ENCODE measurements at places on chromosomes 3 and 15.

DNA sequence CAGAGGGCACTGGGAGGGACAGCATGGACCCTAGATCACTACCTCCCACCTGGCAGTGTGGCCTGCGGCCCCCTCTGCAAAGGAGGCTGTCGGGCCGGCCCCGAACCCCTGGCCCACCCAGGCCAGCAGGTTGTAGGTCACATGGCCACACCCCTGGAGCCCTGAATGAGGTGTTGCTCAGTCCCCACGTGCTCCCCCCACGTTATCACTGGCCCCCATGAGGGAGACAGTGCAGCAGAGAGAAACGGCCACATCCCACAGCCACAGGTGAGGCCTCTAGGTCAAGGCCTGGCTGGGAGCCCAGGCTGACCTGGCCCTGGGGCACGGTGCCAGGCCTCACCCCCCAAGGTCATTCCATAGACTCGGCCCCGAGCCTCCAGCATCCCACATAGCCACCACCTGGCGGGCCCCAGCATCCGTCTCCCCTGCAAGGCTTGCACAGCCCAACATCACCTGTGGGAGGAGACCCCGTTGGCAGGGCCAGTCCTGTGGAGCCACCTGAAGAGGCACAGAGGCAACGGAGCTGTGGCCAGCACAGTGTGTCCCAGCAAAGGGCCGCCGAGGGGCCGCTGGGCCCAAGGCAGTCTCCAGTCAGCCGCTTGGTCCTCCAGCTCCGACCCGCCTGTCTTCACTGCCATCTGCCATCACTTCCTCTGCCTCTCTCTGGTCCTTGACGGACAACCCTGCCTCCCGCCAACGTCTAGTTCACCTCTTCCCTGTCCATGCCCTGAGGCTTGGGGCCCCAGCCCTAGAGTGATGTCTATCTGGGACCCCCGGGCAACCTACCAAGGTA is 53.1 kb downstream of the DNAJB8 start:
- DNase-seq, result no peak

- DNase-seq, result no peak
Observed at GRCh38 chr15:77437264-77437663, 16.6 kb downstream of the HMG20A start.

GRCh38 chr15:25932696-25933095 is 69.6 kb upstream of the ATP10A start:
- DNase-seq, result no peak

GRCh38 chr3:112785321-112786001 is 61.2 kb downstream of the CD200R1L start:
- DNase-seq, result no peak

DNA sequence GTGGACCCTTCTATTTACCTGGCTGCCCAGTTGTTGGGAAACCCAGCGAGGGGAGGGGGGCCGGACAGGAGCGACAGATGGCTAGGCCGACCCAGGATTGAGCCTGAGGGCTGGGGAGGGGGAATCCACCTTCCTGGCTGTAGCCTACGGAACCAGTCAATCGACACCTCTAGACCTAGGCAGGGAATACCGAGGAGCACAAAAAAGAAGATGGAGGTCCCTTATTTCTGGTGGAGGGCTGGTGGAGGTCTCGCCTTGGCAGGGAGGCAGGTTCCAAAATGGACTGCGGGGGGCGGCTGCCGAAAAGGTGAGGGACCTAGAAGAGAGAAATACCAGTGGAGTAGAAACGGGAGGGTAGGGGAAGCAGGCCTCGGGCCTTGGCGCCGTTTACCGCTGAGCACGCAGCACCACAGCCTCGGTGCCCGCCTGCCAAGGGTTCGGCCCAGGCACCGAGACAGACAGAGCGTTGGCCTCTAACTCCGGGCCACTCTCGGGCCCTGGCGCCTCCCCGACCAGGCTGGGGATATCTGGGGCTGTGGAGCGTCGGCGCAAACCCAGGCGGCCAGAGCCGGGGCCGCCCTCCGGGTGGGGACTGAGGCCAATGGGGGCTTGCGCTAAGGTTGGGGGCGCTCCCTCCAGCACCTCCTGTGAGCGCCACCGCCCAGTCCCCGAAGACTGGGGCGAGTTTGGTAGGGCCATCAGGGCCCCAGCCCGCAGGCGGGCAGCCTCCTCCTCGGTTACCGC is 1.6 kb downstream of the ANKRD63 start:
- DNase-seq, result no peak

DNA sequence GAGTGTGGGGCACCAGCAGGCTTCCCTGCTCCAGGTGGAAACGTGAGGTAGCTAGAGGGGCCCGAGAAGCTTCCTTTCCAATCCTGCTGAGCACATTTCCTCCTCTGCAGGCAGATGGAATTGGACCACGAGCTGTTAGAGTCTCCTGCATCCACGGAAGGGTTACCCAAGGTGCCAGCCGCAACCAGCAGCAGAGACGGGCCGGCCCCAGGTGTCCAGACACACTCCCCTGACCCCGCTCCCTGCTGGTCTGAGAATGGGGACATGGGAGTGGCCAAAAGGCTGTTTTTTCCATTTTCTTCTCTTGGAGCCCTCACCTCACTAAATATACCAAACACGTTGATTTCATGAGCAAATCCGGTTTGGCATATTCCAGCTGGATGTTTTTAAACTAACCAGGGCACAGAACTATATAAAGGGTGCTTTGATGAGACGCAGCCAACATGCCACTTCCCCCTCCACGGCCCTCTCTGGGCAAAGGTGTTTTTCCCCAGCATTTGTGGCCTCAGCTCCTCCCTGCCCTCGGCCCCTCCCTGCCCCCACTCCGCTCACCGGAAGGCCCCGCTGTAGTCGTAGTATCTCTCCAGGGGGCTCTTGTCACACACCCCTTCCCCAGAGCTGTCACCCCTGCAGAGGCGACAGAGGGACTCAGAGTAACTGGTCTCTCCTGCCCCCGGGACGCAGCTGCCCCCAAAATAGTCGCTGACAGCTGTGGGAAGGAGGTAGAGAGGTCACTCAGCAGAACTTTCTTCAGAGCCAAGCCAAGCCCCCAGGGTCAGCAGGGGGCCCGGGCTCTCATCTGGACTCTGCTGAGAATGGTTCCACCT is 7.0 kb downstream of the MELTF start:
- no peak for DNase-seq

GRCh38 chr3:86654806-86655460 is 336.0 kb downstream of the VGLL3 start:
- no peak for DNase-seq

GRCh38 chr3:68912376-68912775 is 20.0 kb downstream of the TAFA4 start:
- no peak for DNase-seq

DNA sequence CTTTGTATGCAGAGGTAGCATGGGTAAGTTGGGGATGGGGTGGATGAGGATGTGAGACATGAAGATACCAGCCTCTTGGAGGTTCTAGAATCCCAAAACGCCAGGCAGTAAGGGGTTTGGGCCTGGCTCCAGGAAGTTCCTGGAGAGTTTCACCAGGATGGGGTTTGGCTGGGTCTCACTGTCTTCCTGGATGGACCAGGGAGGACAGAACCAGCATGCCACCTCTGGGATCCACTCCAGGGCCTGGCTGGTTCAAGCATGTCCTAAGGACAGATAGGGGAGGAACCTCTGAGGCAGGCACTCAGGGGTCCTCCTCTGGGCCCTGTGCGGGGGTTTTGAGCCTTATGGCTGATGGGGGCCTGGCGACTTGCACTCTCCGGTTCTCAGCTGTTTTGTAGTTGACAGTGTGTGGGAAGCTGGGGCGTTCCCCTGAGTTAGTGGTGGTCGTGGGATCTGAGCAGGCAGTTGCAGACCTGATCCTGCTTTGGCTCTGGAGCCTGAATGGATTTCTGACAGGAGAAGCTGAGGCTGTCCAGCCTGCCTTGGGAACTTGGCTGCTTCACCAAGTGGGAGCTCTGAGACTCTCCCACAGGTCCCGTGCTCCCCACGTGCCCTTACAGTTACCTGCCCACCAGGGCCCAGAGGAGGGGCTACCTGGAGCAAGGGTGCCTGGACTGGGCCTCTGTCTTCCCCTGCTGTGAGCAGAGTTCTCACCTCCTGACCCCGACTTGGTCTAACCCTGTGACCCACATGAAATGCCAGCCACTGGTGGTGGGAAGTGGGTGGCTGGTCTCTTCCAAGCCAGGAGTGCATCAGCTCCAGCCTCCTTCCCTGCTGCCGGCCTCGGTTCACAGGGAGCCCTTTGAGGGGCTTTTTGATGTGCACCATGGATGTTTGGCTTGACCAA is 128.4 kb downstream of the EEFSEC start:
- DNase-seq, result no peak

DNA sequence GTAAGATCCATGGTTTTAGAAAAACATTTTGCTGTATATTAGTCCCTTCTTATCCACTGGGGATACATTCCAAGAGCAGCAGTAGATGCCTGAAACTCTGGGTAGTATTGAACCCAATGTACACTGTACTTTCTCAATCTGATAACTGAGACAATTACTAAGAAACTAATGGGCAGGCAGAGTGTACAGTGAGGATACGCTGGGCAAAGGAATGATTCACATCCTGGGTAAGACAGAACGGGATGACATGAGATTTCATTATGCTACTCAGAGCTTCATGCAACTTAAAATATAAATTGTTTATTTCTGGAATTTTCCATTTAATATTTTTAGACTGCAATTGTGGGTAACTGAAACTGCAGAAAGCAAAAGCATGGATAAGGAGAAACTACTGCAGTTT is 46.2 kb upstream of the TEX55 start:
- DNase-seq, result no peak

GRCh38 chr15:76153241-76154197 is 93.7 kb downstream of the TMEM266 start:
- no peak for DNase-seq

GRCh38 chr15:74608786-74609185 is 6.8 kb upstream of the CLK3 start:
- DNase-seq, result no peak

DNA sequence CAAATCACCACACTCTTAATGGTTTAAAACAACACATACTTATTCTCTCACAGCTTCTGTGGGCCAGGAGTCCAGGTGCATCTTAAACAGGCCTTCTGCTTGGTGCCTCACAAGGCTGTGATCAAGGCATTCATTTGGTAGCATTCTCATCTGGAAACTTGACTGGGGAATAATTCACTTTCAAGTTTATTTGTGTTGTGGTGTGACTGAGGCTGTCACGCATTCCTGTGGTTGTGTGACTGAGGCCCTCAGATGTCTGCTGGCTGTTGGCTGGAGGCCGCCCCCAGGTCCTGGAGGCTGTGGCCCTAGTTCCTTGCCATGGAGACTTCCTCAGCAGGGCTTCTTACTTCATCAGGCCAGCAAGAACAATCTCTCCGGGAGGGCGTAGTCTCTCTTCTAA is 16.9 kb upstream of the FAM3D start:
- DNase-seq, result no peak

DNA sequence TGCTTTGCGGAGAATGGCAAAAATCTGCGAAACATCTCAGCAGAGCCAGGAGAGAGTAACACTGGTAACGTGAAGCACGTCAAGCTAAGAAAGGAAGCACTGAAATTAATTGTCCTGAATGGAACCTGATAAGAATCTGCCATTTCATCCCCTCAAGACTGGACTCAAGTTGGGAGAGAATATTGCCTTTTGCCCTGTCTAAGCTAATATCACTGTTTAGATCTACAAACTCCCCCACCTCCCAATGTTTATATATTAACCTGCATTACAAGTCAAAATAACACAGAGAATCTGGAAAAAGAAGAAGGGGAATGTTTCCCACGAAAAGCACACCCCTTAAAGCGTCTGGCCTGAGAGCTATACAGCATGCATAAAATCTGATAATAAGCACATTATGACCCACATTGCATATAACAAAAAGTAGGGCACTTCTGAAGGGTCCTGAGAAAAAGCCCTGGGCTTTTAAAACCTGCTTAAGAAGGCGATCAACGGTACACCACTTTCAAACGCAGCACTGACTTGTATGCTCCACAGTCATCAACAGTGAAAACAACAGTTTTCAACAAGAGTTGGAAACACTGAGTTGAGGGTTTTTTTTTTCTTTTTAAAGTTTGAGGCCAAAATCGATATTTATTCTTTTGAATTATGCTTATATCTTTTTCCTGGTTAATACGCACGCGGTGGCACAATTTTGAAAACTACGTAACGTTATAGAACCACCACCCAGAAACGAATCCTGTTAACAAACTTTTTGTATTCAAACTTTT is 1.4 kb upstream of the KAT2B start:
- no peak for DNase-seq

DNA sequence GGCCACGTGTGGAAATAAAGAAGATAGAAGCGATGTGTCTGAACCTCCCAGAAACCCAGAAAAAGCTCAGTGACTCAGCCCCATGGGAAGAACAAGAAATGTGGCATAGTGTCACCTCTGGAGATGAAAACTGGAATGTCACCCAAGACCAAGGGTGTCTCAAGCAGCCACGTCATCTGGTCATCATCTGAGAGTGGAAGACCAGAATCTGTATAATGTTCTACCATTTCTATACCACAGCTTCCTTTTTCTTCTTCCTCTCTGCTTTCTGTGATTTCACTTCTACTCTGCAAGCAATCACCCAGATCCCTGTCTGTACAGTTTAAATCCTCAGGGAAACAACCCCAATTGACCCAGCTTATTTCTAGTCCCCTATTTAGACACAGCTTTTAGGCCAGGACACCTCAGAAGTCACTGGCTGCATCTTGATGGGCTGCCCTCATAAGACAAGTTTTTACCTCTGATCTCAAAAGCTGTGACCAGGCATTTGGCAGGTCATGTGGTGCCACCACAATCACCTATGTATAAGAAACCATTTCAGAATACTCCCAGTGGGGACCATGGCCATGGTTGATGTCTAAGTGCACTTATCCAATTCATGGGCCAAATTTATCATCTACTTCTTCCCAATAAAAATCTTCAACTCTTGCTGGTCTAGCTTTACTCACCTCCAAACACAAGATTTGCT is 278.5 kb upstream of the UMPS start:
- no peak for DNase-seq

DNA sequence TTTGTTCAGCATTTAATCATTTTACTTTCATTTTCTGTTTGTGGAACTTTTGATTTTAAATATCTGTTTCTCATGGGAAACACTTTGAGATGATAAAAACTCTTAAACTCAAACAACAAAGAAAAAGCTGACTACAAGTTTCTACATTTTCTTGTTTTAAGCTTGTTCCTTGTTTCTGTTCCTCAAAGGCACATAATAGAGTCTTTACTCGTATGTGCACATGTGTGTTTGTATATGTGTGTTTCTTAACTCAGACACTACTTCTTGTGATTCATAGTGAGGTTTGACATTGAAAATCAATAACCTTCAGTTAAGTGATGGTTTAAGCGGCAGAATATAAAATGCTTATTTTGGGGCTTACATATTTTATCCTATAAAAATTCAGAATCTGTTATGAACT is 786.7 kb upstream of the EPHA6 start:
- DNase-seq, result no peak

DNA sequence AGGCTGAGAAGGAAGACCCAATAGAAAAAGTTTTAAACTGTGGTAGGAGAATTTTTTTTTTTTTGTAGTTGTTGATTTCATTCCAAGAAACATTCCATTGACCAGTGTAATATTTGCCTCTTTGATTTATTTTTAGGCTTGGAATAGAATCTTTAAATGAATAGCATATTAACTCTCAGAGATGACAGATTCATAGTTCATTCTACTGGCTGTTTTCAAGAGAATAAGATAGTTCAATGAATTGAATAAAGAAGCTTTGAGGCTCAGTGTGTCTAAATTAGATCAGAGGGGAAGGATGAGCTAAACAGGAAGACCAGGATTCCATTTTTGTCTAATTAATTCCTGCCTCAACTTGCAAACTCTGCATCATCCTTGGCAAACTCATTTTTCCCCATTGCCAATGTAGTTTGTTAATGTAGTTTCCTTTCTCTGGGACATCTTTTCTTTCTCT is 98.4 kb downstream of the NAALADL2 start:
- no peak for DNase-seq

GRCh38 chr3:129555616-129556357 is 12.8 kb downstream of the H1-8 start:
- DNase-seq, result no peak
